Cardiac septum (tissue), 1 donor: ENCODE measurements at places on chromosomes 1 and 21.

- no peak for DNase-seq
Observed at GRCh38 chr1:87598429-87598828, 269.7 kb downstream of the LMO4 start.

- DNase-seq = no peak
Observed at GRCh38 chr1:179996099-179996498, 41.5 kb downstream of the CEP350 start.

DNA sequence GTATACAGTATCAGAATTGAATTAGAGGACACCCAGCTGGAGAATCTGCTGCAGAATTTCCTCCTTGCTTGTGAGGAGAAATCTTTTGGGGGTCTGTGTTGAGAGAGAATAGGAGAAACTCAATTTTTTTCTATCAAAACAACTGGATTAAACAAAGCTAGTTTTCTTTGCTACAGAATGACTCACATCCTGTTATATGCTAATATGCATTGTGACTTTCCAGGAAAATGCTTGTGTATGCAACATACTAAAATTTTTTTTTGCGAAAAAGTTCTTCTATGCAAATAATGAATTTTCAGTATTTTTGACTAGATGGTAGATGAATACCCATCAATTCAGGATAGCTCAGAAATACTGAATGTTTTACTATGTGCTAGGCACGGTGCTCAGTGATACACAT, 2.2 kb downstream of the VAMP4 start:
- no peak for DNase-seq

DNA sequence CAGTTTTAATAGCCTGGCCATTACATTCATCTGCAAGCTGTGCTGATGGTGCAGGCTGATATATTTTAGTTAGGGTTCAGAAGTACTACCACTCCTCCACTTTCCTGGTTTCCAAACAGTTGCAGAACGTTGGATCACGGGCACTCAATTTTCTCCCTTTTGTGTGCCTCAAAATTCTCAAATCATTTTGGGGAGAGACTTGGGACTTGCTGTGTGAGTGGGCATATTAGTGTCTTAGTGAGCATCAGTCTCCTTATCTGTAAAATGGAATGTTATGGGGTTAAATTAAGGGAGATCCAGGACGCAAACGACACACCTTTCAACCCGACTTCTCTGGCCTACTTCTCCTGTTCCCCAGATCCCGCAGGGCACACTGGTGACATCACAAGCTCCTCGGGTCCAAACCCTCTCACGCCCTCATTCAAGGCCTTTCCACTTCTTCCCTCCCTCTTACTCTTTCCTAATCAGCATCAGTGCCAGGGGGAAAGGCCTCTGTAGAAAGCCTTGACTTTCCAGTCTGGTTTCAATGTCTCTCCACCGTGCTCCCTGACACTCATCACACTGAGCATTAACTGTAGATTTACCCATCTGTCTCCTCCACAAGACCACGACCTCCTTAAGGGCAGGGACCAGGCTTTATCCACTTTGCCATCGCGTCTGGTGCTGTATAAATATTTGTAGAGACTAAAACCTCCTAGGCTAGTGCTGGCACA, 1.2 kb downstream of the PIGP start:
- DNase-seq = no peak

- DNase-seq = no peak
Observed at GRCh38 chr1:23178950-23179349, 10.3 kb upstream of the LUZP1 start.

DNA sequence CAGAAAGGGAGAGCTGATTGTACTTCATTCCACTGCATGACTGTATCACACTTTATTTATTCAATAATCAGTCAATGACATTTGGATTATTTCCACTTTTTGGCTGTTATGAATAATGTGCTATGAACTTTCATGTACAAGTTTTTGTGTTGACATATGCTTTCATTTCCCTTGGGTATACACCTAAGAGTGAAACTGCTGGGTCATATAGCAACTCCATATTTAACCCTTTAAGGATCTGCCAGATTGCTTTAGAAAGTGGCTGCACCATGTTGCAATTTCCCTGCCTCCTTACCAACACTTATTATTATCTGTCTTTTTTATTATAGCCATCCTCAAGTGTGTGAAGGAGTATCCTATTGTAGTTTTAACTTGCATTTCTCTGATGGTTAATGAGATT, 108.8 kb upstream of the KCNK1 start:
- no peak for DNase-seq

- no peak for DNase-seq
Observed at GRCh38 chr1:44316231-44316759, 38.8 kb downstream of the ERI3 start.

DNA sequence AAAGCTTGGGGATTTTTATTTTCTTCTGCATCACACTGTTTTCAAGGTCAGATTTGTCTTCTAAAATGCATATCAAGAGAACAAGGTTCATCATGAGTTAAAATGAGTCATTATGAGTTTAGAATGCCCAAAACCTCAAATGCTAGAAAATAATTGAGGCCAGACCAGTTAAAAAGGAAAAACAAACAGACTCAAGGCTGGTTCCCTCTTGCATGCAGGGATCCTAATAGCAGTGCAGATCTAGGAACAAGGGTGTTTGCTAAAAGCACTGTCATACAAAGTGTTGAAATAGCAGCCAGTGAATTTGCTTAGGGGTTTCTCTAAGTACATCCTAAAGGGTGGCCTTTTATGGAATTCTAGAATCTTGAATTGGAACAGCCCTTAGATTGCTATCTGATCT, 15.3 kb downstream of the BEND5 start:
- DNase-seq = no peak

GRCh38 chr1:21647431-21648351, 21.5 kb downstream of the RAP1GAP start:
- DNase-seq = no peak

- no peak for DNase-seq
Observed at GRCh38 chr1:48741380-48741779, 35.3 kb downstream of the BEND5 start.

- DNase-seq = no peak
Observed at GRCh38 chr1:186059752-186060151, 315.3 kb downstream of the TPR start.

DNA sequence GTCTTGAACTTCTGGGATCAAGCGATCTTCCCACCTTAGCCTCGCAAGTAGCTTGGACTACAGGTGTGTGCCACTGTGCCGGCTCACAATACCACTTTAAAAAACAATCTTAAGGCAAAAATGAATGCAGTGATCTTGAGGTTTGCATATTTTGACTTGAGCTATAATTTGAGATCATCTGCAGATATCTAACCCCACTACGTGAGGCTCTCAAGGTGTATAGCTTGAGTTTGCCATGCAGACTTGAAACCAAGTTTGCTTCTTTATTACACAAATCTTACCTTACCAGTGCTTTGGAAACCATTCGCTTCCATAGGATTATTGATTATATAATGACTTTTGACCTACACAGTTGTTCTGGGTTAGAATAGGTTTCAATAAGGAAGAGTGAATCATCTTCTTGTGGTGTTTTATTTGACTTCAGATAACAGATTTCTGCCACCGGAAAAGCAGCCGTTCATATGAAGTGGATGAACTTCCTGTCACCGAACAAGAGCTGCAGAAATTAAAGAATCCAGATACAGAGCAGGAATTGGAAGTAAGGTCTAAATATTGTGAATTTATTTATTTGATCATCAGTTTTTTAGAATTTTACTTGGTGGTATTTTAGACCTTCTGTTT, 155.1 kb downstream of the VPS13D start:
- no peak for DNase-seq
